ENCODE measurements at places on chromosomes 6 and 20.

- no peak for DNase-seq
These were observed 221.2 kb downstream of the FNDC1 start for GRCh38 chr6:159390381-159390780.

DNA sequence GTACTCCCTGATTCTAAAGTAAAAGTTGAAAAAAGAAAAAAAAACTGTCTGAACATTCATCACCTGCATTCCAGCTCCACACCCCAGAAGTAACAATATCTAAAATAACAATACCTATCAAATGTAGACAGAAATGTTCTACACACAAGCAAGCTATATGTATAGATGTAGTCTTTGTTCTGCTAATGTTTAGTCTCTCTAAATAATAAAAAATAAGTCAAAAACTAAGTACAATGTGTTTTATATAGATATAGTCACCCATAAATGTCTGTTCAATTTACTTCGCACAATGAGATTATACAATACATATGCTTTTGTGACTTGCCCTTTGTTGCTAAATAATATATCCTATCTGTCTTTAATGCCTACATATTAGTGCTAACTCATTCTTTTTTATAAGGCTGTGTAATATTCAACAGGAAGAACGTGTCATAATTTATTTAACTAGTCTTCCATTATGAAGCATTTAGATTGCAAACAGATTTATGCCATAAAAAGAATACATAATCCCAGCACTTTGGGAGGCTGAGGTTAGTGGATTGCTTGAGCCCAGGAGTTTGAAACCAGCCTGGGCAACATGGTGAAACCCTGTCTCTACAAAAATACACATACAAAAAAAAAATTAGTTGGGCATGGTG, 216.2 kb upstream of the ZNF217 start:
- DNase-seq: no peak

GRCh38 chr6:109874621-109875020, 103.5 kb upstream of the GPR6 start:
- DNase-seq: no peak

DNA sequence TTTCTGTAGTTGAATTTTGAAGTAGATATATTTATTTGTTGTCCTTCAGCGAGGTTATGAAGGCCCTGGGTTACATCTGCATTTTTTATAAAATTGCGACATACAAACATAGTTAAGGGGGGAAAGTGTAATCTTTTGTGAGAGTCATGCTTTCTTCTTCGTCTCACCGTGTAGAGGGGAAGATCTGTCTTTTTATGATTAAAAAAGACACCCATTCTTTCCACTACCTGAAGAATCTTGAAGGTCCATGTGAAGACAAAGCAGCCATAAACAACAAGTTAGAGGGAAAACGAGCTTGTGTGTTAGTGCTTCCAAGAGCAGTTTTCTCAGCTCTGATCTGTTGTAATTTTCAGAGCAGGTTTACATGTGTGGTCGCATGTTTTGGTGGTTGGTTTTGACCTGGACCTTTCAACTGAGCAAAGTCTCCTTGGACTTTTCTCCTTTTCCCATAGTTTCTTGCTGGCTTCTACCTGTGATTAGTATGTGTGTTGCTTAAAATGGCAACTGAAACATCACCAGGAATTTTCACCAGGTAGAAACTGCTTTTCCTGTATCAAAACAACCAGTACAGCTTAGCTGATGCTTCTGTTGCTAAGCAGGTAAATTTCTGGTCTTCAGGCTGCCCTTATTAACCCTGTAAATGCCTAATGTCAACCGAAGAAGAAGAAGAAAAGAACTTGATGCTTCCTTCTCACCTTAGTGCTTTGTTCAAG, 37.3 kb downstream of the RREB1 start:
- no peak for DNase-seq

DNA sequence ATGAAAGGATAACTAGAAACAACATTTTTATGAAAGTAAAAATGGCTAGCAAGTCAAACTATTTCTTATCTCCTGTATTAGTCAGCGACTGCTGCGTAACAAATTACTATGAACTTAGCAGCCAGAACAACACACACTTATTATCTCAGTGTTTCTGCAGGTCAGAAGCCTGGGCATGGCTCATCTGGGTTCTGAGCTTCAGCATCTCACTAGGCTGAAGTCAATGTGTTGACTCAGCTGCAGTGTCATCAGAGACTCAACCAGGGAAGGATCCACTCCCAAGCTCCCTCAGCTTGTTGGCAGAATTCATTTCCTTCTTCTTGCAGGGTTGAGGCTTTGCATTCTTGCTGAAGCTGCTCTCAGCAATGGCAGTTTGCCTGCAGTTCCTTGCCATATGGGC, 33.2 kb upstream of the IGF2R start:
- DNase-seq: no peak

GRCh38 chr6:123022975-123023374, 26.9 kb downstream of the CLVS2 start:
- no peak for DNase-seq

DNA sequence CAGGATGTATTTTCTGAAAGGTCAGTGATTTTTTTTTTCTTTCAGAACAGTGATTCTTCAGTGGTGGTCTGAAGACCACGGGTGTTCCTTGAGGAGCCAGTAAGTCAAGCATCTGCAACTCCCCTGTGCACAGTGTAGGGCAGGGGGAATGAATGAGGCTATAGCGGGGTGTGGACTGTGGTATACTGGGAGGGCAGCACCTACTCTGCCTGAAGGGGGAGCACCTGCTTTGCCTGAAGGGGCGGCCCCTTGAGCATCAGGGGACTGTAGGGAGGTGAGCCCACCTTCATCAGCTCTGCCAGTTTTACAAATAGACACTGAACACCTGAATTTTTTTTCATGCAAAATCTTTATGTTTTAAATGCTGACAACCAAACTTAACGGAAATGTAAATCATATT, 77.5 kb upstream of the RIPOR2 start:
- DNase-seq: no peak
